Spleen (tissue), 13 donors: ENCODE measurements at places on chromosomes 1 and 21.

DNA sequence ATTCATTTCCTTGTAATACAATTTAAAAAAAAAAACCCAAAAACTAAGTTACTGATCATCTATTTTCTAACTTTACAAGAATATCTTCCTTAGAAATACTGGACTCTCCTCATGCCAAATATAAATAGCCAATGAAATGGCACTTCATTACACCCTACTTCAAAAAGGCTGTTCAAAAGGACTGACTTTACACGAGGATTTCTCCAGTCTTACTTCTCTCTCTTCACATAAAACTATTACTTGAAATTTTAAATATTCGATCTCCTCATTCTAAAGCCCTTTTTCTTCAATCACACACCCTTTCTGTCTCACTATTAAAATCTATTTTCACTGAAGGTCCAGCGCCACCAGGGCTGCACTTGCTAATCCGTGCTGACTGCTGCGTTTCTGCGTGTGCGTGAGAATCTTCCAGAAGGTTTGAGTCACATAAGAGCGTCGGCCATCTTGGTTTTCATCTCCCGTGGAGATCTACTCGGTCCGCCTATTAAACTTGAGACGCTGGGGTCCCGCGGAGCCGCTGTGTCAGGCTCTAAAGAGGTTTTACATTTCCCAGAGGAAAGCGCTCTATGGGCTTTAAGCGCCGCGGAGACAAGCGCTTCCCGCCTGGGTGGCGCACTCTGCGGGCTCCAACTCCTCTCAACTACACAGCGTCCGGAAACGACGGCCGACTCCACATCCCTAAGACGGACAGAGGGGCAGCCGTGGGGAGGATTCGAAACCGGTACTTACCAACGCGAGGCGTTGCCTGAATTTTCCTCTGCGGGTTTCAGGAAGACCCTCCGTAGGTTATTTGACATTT, 631 bp downstream of the LRIF1 start:
- peak; percentile 92 for DNase-seq

DNA sequence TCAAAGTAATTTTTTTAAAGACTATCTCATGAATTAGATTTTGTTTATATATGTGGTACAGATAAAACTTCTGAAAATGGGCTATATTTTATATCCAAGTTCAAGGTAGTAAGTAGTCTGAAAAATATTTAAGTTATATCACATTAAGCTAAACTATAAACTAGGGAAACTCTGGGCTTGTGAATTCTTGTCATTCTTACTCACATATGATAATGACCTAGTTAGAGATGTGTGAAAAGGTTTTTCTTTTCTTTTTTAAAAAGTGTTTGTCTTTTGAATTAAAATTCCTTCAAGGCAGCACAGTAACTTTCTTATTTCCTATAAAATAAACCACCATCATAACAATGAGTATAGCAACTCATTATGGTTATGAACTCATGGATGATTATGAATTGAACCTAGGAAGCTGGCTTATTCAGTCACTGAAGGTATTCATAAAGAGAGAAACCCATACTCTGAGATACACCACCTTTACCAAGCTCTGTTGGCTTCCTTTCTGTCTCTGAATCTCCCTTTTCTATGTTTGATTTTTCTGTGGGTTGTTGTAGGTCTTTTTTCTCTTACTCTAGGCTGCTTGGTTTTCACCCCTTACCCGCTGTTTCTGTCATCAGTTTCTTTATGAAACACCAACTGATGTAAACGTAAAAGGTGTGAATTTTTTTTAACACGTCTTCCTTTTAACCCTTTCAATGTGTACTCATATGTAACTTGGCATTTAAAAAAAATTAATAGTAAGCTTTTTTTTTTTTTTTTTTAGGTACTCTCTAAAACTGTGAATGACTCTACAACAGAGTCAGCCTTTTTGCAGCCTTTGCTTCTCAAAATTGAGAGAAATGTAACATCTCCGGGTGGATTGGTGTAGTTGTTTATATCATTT, 25.2 kb downstream of the IL12RB2 start:
- no peak for DNase-seq

DNA sequence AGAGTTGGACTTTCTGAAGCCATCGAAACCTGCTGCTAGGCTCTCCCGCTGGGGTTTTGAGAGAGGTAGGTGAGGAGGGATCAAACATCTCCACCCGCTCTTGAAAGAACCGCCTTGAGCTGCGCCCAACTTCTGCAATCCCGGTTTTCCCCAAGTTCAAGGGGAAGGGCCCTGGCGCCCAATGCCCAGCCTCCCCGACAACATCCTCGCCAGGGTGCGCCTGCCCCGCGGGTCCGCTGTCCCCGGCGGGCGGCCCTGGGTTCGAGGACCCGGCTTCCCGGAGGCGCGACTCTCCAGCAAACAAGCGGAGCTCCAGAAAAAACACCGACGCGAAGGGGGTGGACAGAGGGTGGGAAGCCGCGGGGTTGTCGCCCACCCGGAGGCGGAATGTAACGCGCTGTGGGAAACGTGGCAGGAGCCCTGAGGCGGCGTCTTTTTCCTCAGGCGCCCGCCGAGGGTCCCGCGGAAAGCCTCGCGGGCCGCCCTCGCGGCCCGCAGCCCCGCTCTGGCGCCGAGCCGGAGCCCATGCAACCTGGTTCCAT, 607 bp downstream of the BTG3 start:
- peak; percentile 87 for DNase-seq

GRCh38 chr1:9643351-9644256, 7.9 kb upstream of the PIK3CD start:
- no peak for DNase-seq

- DNase-seq = peak; percentile 75
These were observed 13.1 kb downstream of the SLC19A1 start for GRCh38 chr21:45528981-45529784.

GRCh38 chr1:156742801-156743200, 1.9 kb upstream of the MRPL24 start:
- peak; percentile 71 for DNase-seq

DNA sequence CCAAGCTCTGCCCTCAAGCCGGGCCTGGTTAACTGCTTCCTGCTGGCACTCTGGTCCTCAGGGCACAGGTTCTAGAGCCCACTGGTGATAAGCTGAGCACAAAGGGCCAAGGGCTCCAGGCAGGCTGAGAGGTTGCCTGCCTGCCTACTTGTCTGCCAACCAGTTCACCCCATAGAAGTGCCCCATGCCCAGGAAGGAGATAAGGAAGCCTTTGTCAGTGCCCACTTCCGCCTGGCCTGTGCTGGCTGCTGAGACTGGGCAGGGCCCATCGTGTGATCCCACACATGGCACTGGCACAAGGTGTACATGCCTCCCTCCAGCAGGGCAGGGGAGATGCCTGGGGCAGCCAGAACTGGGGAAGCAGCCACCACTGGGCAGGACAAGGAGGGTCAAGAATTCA, 24.1 kb downstream of the SLC9A1 start:
- DNase-seq = peak; percentile 87

- no peak for DNase-seq
These were observed 91.9 kb downstream of the PCBP3 start for GRCh38 chr21:45735259-45736000.

- no peak for DNase-seq
These were observed 4.8 kb upstream of the RHCE start for GRCh38 chr1:25425098-25426085.

DNA sequence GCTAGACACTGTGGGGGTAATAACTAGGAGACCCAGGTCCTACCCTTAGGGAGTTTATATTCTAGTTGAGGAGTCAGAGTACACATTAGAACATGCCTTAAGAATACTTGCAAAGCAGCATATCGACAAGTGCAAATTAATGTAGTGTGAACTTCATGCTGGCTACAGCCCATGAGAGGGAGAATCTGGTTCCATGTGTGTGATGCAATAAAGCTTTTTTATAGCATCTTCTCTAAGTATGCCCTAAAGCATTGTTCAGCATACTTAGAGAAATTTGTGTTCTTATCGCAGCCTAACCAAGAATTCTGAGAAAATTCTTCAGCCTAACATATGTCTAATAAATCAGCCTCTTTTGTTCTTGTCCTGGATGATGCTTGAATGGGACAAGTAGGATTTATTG, 95.5 kb downstream of the SDCCAG8 start:
- DNase-seq = no peak

GRCh38 chr1:38153066-38153777, 106.6 kb upstream of the POU3F1 start:
- no peak for DNase-seq

DNA sequence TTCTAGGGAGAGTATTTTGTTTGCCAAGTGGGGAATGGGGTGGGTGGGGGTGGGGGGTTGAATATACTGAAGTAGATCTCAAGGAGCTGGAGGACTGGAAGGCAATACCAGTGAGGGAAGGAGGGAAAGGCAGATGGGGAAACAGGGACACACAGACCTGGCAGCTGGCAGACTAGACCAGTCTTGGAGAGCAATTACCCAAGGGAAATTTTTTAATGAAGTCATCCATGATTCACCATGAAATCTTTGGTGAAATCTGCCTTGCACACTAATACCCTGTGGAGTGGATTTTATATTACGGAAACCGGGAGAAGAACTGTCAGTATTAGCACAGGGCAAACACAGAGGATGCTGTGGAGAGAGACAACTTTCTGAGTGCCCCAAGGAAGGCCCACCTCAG, 29.7 kb upstream of the MARK1 start:
- DNase-seq = no peak

DNA sequence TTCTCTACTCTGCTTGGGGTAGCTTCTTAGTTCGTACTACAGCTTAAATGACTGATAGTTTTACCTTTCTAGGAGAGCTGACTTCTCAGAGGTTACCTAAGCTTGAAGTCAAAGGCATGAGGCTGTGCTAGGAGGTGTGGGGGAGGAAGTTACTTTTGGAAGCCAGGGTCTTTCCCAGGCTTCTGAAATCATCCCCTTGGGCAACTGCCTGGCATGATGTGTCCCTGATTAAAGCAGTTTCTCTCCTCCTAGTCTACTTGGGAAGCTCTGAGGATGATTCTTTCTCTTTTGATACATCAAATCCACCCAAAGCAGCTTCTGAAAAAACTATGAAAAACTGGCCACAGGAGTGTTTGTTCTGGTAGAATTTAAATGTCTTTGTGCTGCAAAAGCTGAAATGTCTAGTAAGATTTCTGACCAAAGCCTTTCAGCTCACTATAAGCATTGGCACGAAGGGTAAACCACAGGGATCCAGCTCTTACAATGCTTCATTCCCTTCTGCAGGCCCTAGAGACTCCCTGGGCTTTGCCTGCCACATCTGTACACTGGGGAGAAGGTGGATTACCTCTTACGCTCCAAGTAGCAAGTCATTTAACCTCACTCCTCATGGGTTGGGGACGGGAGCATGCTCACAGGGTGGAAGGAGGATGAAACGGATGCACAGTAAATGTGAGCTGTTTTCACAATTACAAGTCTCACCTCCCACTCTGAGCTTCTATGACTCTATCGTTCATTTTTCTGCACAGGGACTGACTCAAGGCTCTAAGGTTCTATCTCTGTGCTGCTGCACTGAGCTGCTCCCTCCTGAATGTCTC, 59.6 kb downstream of the RUNX1 start:
- DNase-seq = no peak

DNA sequence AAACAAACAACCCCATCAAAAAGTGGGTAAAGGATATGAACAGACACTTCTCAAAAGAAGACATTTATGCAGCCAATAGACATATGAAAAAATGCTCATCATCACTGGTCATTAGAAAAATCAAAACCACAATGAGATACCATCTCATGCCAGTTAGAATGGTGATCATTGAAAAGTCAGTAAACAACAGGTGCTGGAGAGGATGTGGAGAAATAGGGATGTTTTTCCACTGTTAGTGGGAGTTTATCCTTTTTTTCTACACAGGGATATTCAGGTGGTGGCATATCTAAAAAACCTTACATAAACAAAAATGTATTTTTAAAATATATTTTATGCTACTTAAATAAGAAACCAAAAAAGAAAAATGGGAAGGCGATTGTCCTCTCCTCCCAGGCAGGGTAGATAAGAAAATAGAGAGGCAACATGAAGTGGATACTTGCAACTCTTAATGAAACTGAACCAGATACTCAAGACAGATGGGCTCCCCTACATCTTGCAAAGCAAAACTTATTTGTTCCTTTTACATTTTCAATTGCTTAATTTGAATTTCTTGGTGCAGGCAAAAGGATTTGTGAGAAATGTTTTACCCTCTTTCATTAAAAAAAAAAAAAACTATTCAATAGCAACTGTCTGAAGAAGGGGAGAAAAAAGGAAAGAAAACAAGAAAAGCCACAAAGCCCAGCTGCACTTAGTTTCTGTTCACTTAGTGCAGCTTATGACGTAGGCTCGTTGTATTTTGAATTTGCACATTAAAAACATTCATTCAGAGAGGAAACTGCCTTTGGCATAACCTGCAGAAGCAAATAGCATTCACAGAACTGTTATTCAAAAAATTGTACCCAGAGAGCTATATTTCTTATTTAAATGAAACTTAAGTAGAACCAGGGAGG, 36.9 kb upstream of the RGS1 start:
- no peak for DNase-seq

DNA sequence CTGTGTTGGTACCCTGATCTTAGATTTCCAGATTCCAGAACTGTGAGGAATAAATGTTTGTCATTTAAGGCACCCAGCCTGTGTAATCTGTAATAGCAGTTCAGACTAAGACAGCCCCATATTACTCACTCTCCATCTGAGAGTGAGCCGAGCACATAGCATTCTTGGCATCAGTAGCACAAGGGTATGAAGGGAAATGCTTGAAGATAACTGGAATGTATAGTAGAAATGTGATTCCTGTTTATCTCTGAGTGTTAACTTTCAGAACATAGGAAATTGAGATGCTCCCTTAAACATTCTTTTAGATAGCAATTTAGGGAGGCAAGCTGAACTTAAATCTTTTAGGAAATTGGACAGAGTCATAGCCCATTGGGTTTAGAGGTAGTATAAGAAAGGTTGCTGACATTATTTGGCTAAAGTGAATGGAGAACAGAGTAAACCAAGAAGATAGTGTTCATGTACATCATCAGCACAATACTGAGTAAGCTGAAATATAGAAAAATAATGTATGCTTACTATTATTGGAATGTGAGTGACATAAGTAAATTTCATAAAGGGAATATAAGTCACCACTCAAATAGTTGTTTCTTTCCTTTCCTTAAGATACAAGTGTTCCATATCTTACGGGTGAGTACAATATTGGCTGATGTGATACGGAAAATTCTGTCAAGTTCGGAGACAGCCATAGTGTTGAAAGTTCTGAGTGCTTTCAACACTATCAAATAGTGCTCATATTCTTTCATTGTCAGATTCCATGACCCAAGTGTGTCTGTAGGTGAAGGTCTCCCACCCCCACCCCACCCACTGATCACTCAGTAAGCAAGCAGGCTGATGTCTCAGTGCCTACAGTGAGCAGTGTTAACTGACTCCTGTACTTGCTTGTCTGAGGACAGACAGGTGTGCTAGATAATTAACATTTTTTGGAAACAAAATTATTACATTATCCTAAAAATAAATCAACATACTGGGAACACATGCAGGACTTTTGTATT, 73.7 kb downstream of the LRRC8D start:
- DNase-seq = no peak
